ENCODE measurements at places on chromosomes 4 and X.

GRCh38 chr4:173910891-173911290 is 372.6 kb downstream of the FBXO8 start:
- no peak for DNase-seq

DNA sequence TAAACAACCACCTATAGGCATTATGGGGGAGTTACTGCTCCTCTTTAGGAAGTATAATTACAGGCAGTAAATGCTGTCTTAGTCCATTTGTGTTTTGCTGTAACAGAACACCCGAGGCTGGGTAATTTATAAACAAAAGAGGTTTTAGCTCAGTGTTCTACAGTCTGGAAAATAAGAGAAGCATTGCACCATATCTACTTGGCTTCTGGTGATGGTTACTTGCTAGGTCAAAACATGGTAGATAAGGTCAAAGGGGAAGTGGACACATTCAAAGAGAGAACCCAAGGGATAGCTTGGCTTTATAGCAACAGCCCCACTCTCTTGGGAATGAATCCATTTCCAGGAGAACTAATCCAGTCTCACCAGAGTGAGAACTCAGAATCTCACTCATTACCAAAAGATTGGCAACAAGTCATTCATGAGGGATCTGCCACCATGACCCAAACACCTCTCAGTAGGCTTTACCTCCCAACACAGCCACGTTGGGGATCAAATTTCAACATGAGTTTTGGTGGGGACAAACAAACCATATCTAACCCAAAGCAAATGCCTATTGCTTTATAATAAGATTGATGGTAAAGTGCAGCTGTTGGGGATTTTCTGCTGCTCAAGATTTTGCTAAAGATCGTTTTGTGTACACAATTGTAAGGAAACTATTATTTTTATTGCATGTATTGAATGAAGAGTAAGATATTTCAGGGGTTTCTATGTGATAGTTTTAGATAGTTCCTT is 32.6 kb downstream of the STAG2 start:
- no peak for DNase-seq

GRCh38 chrX:130702867-130703707 is 199.9 kb downstream of the ENOX2 start:
- no peak for DNase-seq

DNA sequence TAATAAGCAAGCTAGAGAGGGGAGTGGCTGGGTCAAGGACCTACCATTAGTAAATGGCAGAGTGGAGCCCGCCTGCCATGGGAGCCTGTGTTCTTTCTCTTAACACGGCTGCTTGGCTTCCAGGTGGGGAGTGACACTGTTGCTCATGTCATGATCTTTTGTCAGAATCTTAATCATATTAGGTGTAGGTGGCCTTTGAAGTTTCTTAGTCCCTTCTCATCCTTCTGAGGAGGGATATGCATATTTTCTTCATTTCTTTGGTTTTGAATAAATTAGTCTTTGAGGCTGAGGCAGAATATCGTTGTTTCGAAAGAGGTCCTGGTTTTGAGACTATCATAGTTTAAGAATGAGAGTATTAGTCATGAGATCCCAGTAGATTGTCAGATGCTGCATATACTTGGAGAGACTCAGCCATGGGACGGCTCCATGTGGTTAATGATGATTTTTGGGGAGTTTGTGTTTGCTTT is 28.9 kb downstream of the SNX25 start:
- DNase-seq, result no peak

GRCh38 chrX:42680666-42681065 is 97.3 kb downstream of the PPP1R2C start:
- DNase-seq, result no peak

GRCh38 chrX:130468395-130468923 is 66.7 kb downstream of the RBMX2 start:
- DNase-seq, result no peak

- no peak for DNase-seq
Measured at GRCh38 chr4:173074501-173074946, 94.1 kb upstream of the GALNT7 start.

GRCh38 chr4:115293093-115293462 is 179.7 kb upstream of the NDST4 start:
- DNase-seq, result no peak

GRCh38 chr4:123409334-123409733 is 12.7 kb downstream of the SPRY1 start:
- no peak for DNase-seq

GRCh38 chrX:134364711-134365110 is 95.3 kb upstream of the HPRT1 start:
- DNase-seq, result no peak

DNA sequence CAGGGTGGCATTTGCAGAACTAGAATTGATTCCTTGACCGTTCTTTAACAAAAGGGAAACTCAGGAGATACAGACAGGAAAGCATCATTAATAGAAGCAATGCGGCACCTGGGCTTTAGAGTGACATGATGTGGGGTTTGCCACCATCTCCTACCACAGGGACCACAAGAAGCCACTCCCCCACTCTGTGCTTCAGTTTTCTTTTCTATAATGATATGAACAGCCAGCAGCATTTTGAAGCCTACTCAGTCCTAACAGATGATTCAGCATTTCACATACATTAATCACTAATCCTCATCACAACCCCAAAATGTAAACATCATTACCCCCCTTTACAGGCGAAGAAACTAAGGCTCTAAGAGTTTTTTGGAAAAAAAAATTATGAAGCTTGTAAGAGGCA is 22.9 kb downstream of the CCDC149 start:
- no peak for DNase-seq

DNA sequence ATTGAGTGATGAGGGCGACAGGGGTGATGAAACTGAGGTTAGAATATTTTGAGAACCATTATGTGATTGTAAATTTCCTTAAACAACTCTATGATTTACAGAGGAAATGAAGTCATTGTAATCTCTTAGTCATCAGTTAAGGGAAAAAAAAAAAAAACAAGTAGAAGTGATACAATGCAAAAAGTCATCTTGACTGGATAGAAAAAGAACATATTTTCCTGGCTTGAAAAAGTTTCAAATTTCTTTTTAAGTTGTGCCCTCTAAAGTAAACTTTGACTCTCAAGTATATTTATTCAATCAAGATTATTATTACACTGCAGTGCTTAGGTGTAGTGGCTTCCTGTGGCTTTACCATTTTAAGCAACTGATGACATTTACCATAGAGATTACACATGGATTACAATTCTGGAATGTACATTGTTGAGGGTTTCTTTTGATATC is 40.6 kb downstream of the GABRB1 start:
- DNase-seq, result no peak

- no peak for DNase-seq
Measured at GRCh38 chr4:126446917-126447316, 1132.2 kb downstream of the FAT4 start.

GRCh38 chr4:65973186-65973585 is 302.9 kb upstream of the EPHA5 start:
- no peak for DNase-seq

DNA sequence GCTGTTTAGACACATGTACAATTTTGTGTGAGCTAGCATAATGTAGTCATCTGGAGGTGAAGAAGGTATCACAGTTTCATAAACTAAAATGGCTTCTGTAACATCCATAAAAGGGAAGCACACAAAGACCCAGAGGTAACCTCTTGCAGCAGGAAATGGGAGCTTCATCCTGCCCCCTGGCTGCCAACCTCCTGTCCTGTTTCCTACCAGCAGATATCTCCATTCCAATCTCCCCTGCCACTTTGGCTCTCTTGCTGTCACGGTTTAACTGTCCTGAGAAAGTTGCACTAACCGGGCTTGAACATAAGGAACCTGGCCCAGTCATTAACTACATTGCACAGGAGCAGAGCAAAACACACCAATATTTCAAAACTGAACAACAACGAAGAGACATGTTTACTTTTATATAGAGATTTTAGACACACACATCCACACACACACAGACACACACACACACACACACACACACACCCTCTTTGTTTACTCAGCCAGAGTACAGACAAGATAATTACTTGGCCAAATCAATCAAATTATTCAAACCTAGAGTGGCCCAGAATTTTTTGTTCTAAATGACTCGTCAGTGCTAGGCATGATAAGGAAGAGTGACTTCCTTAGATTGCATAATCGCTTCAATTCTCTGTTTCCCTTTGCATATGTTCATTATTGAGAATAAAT is 24.2 kb downstream of the MID2 start:
- DNase-seq, result no peak

- DNase-seq, result no peak
Measured at GRCh38 chr4:100289530-100289888, 99.2 kb upstream of the DDIT4L start.

DNA sequence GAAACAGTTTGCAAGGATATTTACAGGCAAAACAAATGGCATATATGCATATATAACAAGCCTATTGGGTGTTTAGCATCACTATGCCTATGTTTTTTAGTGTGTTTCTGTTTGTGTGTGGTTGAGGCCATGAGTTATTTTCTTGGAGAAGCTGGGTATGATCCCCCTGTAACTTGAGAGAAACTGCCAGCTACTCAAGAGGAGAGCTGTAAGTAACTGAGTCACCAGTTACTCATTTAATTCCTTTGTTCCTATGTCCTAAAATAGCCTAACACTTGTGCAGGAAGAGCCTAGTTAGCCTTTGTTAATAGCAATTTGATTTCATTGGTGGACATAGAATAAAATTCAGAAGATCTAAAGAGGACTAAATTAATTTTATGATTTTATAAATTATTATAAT is 79.1 kb downstream of the PWWP3B start:
- DNase-seq, result no peak

DNA sequence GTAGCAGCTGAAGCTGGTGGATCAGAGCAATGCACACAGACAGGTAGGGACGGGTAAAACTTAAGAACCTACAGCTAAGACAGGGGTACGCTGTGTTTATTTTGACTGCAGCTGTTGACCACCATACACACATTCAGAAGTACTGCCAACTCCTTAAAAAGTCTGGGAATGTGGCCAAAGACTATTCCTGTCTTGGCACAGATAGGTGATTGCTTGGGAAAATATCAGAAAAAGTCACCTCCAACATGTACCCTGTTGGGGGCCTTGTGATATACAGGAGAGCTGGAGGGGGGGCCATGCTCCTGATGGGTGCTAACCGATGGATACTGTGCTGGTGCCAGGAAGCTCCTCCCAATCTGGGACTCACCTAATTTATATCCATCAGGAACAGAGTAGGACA is 121.2 kb downstream of the VCX2 start:
- DNase-seq, result no peak

- no peak for DNase-seq
Measured at GRCh38 chr4:5609306-5610007, 98.9 kb downstream of the EVC2 start.

DNA sequence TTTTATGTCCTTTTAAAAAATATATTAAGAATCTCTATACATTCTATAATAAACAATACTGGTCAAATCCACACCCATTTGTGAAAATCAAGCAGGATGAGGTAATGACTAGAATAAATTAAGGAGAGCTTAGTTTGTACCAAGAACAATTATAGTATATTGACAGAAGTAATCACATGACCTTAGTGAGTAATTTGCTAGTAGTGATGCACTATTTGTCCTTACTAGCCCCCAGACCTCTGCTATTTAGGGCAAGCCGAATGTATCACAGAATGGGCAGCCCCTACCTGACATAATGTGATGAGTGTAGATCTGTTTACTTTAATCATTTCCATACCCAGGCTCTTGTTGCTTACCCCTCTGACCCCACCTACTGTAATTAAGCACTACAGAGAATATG is 15.8 kb downstream of the ATP1B4 start:
- no peak for DNase-seq

DNA sequence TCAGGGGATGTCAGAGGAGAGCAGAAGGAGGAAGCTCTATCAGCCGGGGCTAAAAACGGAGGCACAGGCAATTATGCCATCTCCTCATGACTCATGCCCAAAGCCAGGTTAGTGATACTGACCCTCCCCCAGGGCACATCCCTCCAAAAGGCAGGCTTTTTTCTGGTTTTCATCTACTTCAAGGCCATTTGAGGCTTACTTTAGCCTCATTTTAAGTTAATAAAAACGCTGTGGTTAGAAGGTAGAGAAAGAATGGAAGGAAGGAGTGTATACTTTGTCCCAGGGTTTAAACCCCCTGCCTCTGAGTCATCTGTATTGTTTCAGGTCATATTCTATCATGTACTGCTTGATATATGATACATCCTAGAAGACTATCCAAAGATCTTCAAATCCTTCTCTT is 89.7 kb upstream of the NDP start:
- no peak for DNase-seq

GRCh38 chrX:106481341-106481740 is 130.4 kb upstream of the RADX start:
- DNase-seq, result peak; percentile 7

DNA sequence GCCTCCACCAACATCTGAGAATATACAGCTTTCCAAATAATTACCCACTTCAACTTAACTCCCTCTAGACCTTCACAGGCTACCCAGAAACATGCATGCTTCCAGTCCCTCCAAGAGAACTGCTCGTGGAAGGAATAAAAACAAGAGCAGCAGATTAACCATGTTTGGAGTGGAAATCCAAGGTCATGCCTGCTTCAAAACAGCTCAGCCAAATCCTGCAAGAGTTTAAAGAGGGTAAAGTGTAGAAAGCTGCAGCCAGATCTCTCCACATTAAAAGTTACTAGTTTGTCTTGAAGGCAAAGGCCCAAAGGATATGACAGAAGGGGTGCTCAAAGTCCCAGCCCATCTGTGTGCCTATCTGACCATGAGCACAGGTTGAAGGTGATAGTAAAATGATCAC is 139.3 kb downstream of the RNF150 start:
- no peak for DNase-seq

GRCh38 chr4:79540143-79540542 is 132.1 kb upstream of the GK2 start:
- no peak for DNase-seq

DNA sequence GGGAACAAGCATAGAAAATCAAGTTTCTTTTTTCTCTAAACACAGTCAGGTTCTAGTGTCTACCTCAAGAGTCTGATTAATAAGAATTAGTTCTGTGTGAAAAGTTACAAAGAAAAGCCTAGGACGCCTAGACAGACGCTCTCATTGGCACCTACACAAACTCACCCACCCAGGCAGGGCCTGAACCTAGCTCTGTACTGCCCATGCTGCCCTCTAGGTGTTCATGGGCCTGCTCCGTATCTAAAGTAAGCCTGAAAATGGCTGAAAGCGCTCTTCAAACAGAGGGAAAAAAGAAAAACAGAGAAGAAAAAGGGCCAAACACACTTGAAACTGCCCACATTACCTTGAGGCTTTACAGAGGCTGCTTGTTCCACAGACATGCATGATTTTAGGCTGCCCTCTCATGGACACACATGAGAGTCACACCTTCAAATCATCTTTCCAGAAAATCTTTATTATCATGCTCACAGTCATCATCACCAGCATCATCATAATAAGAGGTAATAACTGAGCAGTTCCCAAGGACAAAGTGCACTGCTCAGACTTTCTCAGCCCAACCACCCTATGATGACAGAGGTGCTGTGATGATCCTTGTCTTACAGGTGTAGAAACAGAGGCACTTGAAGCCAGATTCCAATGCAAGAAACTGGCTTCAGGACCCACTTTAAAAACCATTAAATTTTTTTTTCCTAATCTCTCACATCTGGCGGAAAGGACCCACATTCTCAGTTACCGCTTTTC is 49.6 kb downstream of the MAP7D2 start:
- DNase-seq, result no peak

- DNase-seq, result peak; percentile 19
Measured at GRCh38 chrX:115259238-115259875, 25.5 kb upstream of the LRCH2 start.
